COR-L47 (cell line): ENCODE measurements at places on chromosomes 6 and 20.

DNA sequence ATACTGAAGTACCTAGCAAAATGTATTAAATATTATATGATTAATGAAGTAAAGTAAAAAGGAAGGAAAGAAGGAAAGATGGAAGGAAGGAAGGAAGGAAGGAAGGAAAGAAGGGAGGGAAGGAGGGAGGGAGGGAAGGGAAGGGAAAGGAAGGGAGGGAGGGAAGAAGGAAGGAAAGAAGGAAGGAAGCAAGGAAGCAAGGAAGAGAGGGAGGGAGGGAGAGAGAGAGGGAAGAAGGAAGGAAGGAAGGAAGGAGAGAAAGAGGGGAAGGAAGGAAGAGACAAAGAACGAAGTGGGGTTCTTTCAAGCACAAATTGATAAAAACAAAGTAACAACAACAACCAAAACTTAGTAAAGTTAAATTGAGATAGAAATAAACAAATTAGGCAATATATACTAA, 622.3 kb upstream of the ADGRB3 start:
- DNase-seq = no peak

GRCh38 chr6:87945966-87946365, 101.7 kb upstream of the SPACA1 start:
- DNase-seq = no peak

GRCh38 chr20:16433293-16433580, 140.0 kb downstream of the KIF16B start:
- no peak for DNase-seq

DNA sequence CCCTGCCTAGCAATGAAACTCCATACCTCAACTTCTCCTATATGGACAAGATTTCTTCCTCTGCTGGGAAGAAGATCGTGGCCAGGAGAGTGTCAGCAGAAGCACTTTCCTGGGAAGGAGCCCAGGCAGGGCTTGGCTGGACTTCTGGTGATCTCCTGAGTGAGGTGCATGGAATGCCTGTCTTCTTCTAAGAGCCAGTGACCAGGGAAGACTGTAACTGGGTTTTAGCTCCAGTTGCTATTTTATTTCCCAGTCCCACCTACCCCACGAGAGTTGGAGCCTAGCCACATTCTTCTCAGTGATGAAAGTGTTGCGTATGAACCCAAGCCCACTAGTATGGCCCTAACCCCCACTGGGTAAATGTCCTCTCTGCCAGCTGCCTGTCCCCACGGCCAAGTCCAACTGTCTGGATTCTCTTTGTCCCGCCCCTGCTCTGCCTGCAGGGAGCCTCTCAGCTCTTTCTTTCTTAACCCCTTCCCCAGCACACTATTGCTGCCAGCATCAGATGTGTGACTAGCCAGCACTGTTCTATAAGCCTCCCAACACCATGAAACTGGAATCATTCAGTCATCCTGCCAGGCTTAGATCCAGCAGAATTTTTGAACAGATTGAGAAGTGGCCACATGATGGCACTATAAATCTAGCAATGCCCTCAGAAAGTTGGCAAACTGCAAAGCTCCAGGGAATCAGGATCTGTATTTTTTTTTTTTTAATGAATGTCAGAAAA, 69.8 kb upstream of the FAM184A start:
- peak; percentile 31 for DNase-seq

- peak; percentile 97 for DNase-seq
Measured at GRCh38 chr20:45419188-45420091, 3.5 kb downstream of the PIGT start.

- DNase-seq = no peak
Measured at GRCh38 chr20:8361006-8361652, 229.1 kb downstream of the PLCB1 start.

GRCh38 chr6:32609731-32610640, 20.3 kb upstream of the HLA-DRB1 start:
- no peak for DNase-seq

DNA sequence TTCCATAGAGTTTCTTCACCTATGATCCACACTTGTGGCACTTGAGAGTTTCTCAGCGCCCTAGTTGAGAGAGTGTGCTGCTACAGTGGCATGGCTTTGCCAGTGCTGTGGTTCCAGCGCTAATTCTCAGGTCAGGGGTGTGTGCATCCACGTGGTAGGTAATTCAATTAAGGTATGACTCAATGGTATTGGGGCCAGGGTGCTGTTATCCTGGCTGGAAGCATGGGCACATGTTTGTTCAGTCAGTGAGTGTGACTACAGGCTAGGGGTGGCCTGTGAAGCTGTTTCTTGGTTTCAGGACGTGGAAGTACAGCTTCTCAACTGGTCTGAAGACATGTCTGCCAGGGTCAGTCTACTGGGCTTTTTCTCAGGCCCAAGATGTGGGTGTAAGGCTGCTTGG, 3.0 kb upstream of the SEMG2 start:
- DNase-seq = no peak
